ENCODE measurements at places on chromosomes 2 and 18.

DNA sequence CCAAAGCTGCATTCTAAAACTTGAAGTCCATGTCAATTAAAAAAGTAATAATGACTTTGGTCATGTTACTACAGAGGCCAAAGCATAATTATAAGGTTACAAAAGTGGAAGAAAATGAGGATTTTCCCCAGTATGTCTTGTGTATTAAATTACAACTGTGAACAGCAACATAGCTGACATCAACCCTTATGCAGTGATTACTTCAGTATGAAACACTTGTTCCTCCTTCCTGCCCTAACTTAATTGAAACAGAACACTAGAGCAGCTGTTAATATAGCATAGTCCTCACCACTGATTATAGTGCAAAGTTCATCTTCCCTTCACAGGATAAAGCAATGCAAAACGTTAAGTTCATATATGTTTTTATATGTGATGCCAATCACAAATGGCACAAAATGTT, 29.9 kb downstream of the EPB41L3 start:
- no peak for DNase-seq

- DNase-seq = no peak
These were observed 227.4 kb upstream of the COL3A1 start for GRCh38 chr2:188746727-188747126.

GRCh38 chr2:238093181-238094140, 6.7 kb upstream of the ESPNL start:
- peak; percentile 6 for DNase-seq

DNA sequence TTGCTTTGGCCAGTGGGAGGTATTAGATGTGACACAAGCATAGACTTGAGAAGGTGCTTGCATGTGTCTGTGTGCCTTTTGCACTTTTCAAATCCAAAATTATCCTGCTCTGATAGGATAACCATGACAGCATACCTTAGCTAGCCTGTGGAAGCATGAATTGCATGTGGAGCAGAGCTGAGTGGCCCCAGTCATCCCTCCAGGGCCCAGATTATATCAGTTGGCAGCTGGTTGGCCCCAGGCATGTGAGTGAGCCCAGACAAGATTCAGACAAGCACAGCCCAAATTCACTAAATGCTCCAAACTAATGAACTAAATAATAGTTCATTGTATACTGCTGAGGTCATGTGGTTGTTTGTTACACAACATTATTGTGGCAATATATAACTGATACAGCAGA, 18.8 kb downstream of the TACR1 start:
- DNase-seq = no peak

DNA sequence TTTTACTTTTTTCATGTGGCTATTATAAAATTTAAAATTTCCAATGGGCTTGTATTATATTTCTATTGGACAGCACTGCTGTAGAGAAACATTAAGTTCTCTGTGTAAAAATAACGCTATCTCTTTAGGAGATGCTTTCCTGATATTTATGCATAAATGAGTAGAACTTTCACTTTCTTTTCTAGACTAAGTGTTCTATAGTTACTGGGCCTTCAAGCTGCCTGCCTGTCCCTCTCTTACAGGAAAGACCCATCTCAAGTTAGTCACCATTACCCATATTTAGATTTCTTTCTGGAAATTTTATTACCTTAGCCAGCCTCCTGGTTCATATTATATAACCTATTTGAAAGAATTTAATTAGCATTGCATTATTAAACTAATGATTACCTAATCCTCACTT, 4.8 kb downstream of the ITGA4 start:
- DNase-seq = no peak

DNA sequence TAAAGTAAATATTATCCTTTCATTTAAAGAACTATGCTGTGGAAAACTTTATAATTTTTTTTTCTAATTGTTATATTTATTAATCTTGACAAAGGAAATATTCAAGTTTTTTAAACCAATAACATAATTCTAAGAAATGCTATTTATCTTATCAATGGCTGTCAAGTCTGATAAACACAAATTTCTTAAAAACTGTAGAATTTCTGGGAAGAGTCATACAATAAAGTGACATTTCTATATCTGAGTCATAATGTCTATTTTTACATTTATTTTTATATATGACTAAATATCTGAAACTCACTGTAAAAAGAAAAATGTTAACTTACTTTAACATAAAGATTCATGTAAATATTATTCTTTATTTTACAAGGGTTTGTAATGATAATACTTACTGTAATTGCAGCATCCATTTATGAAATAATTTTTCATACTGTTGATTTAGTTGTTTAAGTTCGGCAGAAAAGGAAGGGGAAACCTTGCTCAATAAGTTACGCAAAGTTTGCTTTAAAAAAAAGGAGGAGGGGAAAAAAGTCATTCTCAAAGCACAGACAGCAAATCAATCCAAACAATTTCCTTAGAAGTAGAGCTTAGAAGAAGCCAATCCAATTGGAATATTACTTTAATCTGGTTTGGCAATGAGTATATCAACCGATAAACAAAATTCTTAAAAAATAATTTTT, 32.4 kb downstream of the ORC2 start:
- no peak for DNase-seq

DNA sequence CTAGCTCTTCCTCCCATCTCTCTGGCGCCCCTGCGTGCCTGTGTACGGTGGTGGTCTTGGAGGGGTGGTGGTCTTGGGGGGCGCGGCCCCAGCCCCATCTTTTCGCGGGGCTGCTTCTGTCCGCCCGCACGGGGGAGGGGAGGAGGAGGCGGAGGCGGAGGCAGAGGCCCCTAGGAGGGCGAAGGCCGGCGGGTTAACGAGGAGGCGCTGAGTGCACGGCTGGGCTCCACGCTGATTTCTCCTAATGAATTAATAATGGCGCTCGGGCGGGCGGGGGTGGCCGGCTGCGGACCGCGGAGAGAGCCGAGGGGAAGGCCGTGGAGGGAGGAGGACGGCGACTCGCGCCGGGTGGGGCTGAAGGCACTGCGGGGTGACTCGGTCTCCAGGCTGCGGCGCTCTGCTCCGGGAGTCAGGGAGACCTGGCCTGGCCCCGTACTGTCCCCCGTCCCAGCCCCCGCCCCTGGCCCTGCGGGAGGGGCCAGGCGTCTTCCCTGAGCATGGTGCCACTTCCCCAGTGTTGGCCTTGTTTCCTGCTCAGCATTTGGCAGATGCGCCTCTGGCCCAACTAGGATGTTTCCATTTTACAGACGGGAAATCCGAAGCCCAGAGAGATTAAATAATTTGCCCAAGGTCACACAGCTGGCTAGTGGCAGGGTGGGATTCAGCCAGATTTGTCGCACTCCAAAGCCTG, 6.0 kb downstream of the GAREM2 start:
- DNase-seq = no peak

DNA sequence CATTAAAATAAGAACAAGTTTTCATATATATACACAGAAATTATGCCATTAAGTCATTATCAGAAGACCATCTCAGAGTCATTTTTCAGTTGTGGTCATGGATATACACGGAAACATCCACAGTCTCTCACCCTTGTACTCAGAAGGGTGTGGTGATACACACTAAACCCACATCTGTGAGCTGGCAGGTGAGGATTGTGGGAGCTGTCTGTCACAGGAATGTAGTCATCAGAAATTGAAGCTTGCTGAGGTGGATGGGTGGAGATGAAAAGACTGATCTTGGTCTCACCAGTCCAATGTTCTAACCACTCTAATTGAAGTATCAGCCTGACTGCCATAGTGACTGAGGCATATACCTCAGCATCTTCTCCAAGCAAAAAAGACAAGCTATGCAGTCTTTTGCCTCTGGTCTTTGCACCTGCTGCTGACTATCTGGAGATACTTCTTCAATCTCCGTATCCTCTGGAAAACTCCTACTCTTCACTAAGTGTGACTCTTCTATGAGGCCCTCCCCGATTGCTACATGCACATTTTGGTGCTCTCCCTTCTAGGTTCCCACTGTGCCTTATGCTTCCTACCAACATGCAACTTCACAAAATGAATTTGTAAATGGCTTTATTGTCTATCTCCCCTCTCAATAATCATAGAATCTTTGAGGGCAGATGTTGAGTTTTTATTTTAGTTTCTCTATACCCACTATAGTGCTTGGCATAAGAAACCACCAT, 232.8 kb downstream of the DYM start:
- no peak for DNase-seq

DNA sequence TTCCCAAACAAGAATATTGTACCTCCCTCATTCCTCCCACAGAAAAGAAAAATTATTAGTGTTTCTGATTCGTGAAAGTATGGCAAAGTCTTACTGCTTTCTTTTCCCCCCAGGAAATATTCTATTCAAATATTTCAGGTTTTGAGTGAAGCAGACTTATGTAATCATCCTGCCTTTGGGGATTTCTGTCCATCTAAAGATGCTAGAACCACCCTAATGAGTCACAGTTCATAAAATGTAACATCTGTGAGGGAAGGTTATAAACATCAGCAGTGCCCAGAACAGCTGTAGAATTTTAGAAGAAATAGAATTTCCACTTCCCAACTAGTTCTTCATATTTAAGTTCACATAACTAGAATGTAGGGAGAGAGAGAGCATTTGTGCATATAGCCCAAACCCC, 39.0 kb downstream of the EEF1B2 start:
- DNase-seq = no peak

DNA sequence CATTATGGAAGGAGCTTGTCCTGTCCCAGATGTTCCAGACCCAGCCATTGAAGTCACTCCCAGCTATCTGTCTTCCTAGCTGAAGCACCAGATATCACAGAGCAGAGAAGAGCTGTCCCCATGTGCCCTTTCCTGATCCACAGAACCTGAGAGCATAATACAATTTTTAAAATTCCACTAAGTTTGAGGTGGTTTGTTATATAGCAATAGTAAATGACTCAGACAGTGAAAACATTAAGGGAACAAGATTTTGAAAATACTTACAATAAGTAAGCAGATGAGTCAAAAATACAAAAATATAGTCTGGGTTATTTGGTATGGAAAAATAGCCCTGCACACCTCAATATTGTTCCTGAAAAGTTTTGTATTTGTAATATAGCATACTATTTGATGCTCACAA, 85.8 kb upstream of the GLS start:
- no peak for DNase-seq

DNA sequence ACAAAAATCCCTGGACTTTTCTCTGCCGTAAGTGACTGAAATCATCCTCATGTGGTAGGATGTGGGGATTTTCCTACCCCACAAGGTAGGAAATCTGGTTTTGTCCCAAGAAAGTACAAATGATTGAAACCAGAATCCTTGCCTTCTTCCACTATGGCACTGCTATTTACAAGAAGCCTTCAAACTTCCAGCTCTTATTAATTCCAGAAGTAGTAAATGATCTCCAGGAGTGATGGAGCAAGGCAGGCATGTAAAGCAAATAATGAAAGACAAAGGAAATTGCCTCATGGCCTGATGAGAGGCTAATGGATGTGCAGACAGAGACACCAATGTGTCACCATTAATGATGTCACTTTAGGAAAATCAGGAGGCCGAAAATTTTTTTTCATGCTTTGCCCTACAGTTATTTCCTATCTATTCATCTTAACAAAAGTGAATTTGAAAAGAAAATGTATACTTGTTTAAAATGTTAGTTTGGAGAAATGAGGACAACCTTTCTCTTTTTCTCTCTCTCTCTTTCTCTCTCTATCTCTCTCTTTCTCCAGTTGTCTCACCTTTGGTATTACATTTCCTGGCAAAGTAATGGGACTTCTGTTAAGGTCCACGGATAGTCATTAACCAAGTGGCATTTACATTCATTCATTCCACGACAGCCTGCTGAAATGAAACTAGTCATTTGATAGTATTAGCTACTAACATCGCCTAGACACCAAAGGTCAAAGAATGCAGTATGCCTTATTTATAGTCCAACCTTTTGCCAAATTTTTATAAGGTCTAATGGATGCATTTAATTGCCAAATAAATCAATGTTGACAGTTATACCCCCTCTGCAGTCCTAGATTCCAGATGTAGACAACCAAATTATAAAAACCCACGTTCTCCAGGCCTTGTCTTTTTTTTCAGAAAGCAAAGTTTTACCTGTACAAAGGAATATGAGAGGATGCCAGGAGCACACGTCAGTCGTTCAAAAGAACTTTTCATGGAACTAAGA, 5.0 kb upstream of the EVA1A start:
- DNase-seq = no peak

DNA sequence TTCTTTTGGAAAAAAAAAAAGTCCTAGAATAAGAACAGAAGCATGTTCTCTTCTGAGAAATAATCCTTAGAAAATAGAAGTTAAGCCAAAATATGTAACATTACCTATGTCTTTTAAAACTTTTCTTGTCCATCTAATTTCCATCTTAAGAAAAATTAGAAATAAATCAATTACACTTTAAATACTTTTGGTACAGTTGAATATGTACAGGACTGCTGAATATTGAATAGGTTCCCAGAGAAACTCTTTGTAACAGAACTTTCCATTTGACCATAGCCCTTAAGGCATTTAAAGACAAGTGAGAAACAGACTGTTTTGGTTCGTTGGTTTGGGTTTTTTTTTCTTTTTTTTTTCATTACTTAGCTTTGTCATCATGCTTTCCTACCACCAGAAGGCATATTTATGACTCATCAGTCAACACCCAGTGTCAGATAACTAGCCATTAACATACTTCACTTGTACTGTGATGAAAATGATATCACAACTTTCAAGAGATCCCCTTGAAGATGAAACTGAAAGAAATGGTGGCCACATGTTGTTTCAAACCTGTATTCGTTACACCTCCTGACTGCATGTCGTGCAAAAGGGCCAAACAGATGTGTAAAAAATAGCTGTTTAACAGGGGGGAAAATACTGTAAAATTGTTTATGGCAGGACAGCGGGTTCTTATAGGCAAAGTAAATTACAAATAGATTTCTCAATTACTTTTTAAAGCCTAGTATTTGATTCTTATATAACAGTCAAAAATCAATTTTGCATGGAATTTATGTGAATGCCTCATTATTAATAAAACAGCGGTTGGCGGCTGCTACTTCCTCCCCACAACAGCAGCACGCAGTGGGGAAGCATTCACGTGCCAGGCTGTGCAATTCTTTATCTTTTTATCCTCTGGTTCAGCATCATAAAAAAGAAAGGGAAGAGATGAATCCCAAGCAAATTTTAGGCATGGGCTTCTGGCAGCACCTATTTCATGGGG, 280.7 kb upstream of the HNRNPA3 start:
- DNase-seq = no peak

DNA sequence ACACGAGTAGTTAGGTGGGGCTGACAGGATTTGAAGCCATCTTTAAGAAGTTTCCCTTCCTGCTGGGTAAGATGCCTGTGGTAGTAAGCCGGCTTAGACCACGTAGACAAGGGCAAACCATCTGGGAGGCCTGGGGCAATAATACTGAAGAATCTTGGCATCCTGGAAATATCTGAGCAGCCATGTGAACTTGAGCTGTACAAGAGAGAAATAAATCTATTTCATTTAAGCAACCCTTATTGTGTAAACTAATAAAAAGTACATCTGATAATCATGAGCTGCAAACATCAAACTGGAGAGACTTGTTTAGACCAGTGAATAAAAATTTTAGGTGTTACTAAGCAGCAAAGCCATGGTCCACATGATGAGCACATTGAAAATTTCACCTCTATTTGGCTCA, 11.4 kb upstream of the CETN1 start:
- DNase-seq = no peak

GRCh38 chr2:42112418-42112817, 56.7 kb upstream of the EML4 start:
- no peak for DNase-seq
